Karpas-422 (cell line): ENCODE measurements at places on chromosomes 2 and 18. TPM values are rescaled to one million over a fixed set of nuclear protein-coding genes. Genes with fewer than 3 reads are reported as not detected.

GRCh38 chr2:146981921-146982320 is 862.9 kb upstream of the ACVR2A start:
- H3K36me3 ChIP-seq = no peaks in the 10 kb centered on the region
- H3K4me3 ChIP-seq = no peak overlapping the region
- no peak for DNase-seq
- no peaks in the 10 kb centered on the region for H3K27me3 ChIP-seq

GRCh38 chr2:85680707-85681371 is 12.8 kb upstream of the SFTPB start:
- DNase-seq = no peak
- H3K27ac ChIP-seq = no peak overlapping the region
- H3K4me1 ChIP-seq = peaks cover 4% of the 10 kb centered on the region; the same call in 1 of the 2 replicates
- H3K4me3 ChIP-seq = no peak overlapping the region
- no peaks in the 10 kb centered on the region for H3K27me3 ChIP-seq

DNA sequence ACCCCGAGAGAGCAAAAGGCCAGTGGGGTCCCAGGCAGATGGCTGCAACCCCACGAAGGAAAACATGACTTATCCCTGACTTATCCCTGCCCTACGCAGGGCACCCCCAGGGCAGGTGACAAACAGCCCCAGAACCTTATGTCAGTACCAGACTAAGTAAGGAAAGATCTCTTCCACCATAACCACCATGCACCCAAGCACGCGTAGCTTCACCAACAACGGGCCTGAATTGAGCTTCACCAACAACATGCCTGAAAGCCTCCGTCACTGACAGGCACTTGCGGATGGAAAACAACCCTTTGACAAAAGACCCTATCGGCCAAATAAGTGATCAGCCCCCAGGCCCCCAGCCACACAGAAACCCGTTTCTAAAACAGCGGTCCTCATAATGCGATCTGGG is 34.1 kb downstream of the HDAC4 start:
- no peaks in the 10 kb centered on the region for H3K27me3 ChIP-seq
- H3K4me1 ChIP-seq = peaks cover 16% of the 10 kb centered on the region
- no peak overlapping the region for H3K27ac ChIP-seq
- no peaks in the 10 kb centered on the region for H3K36me3 ChIP-seq
- no peak for DNase-seq

HOXD12 gene
- 1.0 and 1.9 TPM in 2 replicates for total RNA-seq

DNA sequence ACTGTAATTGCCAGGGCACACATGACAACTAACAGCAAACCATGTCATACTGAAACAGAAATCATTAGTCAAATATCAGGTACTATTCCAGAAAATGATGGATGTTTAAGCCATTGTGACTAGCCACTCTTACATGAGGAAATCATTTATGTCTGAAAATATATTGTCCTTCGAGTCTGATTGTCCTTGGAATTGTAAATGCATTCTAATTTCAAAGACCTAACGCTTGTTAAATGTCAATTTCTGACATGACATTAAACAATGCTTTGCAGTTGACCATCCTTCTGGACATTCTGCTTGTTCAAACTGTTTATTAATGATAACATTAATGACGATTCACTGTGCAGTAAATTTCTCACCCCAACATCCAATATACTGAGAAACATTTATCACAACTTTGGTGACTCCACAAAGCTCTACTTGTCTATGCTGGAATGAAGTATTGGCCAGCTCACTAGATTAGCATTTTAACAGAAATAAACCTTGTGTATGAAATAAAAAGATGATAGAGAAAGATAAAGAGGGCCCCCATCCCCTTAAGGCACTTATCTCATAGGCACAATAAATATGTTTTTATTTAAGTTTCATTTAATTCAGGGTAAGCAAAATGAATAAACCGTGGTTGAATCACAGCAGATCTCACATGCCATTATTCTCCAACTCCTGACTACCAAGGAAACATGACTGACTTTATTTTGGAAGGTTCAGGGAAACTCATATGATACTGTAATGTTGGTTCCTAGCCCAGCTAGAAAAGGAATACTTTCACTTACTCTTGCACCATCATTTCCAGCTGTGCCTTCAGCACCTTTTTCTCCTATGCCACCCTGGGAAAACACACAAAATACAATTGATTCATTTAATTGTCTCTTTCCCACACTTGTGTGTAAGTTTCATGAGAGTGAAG is 82.3 kb downstream of the COL3A1 start:
- H3K36me3 ChIP-seq = no peaks in the 10 kb centered on the region
- no peaks in the 10 kb centered on the region for H3K27me3 ChIP-seq
- H3K27ac ChIP-seq = no peak overlapping the region
- no peaks in the 10 kb centered on the region for H3K4me1 ChIP-seq

DNA sequence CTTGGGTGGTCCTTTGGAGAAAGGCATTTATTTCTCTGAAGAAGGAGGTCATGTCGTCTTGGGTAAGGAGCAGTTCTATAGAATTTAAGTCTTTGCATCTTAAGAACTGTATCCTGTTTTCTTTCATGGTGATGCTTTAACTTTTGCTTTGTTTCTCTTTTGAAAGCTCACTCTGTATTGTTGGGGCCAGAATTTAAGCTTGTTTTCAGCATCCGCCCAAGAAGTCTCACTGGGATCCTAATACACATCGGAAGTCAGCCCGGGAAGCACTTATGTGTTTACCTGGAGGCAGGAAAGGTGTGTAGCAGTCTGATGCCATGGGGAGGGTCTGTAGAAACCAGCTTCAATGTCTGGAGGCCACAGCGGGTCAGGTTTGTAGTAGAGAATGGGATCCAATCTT is 64.7 kb upstream of the TTC39C start:
- no peaks in the 10 kb centered on the region for H3K4me1 ChIP-seq
- H3K27ac ChIP-seq = no peak overlapping the region
- H3K36me3 ChIP-seq = no peaks in the 10 kb centered on the region
- H3K4me3 ChIP-seq = no peak overlapping the region
- DNase-seq = no peak

- peak; percentile 81 for DNase-seq
- no peaks in the 10 kb centered on the region for H3K27me3 ChIP-seq
- no peaks in the 10 kb centered on the region for H3K36me3 ChIP-seq
Observed at GRCh38 chr2:179440642-179441251, 176.1 kb upstream of the SESTD1 start.

- DNase-seq = no peak
- no peaks in the 10 kb centered on the region for H3K4me1 ChIP-seq
- H3K27ac ChIP-seq = no peak overlapping the region
- no peaks in the 10 kb centered on the region for H3K36me3 ChIP-seq
- no peaks in the 10 kb centered on the region for H3K27me3 ChIP-seq
- no peak overlapping the region for H3K4me3 ChIP-seq
Observed at GRCh38 chr18:45441110-45441847, 174.0 kb upstream of the SLC14A2 start.

GRCh38 chr2:180625006-180625844 is 355.2 kb upstream of the UBE2E3 start:
- H3K4me1 ChIP-seq = no peaks in the 10 kb centered on the region
- no peaks in the 10 kb centered on the region for H3K27me3 ChIP-seq
- no peak overlapping the region for H3K27ac ChIP-seq
- no peak for DNase-seq
- H3K4me3 ChIP-seq = no peak overlapping the region

GRCh38 chr2:11855064-11855760 is 108.8 kb downstream of the LPIN1 start:
- H3K36me3 ChIP-seq = peaks cover 9% of the 10 kb centered on the region
- H3K27ac ChIP-seq = peak overlapping the region; percentile 92
- H3K4me1 ChIP-seq = peaks cover 45% of the 10 kb centered on the region
- no peaks in the 10 kb centered on the region for H3K27me3 ChIP-seq
